Cardiac muscle cell (in vitro differentiated cells and primary cell): ENCODE measurements at places on chromosomes 5 and 9. TPM values are rescaled to one million over a fixed set of nuclear protein-coding genes. Genes with fewer than 3 reads are reported as not detected.
A peak's percentile ranks its signal among the peaks of the same experiment; 100 is the strongest.

ASPN gene
- 0.24 TPM in 1 of 2 replicates, not detected in the other for polyA plus RNA-seq

PTGES2 gene
- polyA plus RNA-seq: 206 and 240 TPM in 2 replicates

NELFB gene
- 73.3 and 87.6 TPM in 2 replicates for polyA plus RNA-seq

PITX1 gene
- 0.35 and 0.80 TPM in 2 replicates for polyA plus RNA-seq

EPB41L4A gene
- 14.4 and 15.6 TPM in 2 replicates for polyA plus RNA-seq

DNA sequence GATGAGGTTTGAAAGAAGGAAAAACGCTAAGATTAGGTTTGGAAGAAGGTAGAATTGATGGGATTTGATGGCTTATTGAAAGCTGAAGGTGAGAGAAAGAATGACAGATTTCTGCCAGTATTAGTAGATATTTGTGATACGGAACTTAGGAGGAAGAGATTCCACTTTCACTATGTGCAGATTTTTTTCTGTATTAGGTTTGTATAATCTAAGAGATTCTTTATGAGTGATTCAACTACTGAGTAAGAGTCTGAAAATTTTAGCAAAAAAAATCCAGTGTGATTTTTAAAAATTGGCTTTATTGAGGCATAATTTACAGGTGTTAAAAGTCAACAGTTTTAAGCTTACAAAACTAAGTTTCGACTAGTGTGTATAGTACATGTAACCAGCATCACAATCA is 54.1 kb downstream of the AP3S1 start:
- no peak overlapping the region for H3K4me3 ChIP-seq
- no peaks in the 10 kb centered on the region for H3K27me3 ChIP-seq
- no peak overlapping the region for H3K27ac ChIP-seq
- DNase-seq: no peak
- H3K36me3 ChIP-seq: no peaks in the 10 kb centered on the region
- no peaks in the 10 kb centered on the region for H3K4me1 ChIP-seq

GRCh38 chr5:76422227-76422626 is 19.1 kb downstream of the IQGAP2 start:
- peaks cover 9% of the 10 kb centered on the region for H3K4me1 ChIP-seq
- no peak for DNase-seq
- no peak overlapping the region for H3K4me3 ChIP-seq

- H3K4me3 ChIP-seq: no peak overlapping the region
- H3K27ac ChIP-seq: no peak overlapping the region
- no peaks in the 10 kb centered on the region for H3K27me3 ChIP-seq
- H3K36me3 ChIP-seq: no peaks in the 10 kb centered on the region
Observed at GRCh38 chr5:120239086-120239485, 225.0 kb upstream of the PRR16 start.

GRCh38 chr9:115944166-115944948 is 209.2 kb upstream of the PAPPA start:
- H3K27me3 ChIP-seq: no peaks in the 10 kb centered on the region
- no peak overlapping the region for H3K27ac ChIP-seq
- peaks cover 12% of the 10 kb centered on the region for H3K4me1 ChIP-seq
- no peak overlapping the region for H3K4me3 ChIP-seq
- no peaks in the 10 kb centered on the region for H3K36me3 ChIP-seq

DNA sequence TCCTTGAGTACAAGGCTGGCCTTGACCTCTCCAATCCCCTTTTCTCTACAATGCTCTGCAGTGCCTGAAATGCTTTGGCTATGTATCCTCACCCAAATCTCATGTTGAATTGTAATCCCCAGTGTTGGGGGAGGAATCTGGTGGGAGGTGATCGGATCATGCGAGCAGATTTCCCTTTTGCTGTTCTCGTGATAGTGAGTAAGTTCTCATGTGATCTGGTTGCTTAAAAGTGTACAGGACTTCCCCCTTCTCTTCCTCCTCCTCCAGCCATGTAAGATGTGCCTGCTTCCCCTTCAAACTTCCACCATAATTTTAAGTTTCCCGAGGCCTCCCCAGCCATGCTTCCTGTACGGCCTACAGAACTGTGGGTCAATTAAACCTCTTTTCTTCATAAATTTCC is 28.5 kb upstream of the AKNA start:
- H3K36me3 ChIP-seq: no peaks in the 10 kb centered on the region
- no peak overlapping the region for H3K4me3 ChIP-seq
- peaks cover 26% of the 10 kb centered on the region for H3K4me1 ChIP-seq

DNA sequence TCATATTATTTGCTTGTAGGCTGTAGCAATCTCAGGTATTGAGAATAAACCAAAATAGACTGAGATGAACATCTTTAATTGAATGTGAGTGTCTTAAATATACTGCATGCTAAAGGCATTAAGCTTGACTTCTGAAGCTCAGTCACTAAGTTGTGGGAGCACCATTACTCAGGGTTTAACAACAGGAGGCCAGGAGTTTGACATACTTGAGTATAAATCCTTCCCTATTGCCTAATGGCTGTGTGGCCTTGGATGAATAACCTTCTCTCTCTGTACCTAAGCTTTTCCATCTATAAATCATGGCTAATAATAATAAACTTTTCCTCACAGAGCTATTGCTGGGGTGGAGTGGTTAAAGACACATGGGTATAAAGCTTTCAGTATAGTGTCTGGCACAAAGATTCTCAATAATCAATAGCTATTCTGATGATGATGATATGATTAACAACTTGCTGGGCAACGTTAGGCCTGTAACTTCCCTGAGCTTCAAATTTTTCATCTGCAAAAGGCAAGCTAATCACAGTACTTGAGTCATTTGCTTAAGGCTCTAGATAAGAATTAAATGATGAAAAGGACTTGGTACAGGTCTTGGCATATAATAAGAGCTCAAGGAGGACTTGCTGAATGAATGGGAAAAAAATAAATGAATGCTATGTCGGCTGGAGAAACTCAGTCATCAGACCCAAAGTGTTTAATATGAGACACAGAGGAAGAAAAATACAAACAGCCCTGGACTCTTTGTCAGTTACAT is 174.0 kb upstream of the IL12B start:
- DNase-seq: no peak
- H3K4me3 ChIP-seq: no peak overlapping the region
- no peaks in the 10 kb centered on the region for H3K27me3 ChIP-seq
- H3K36me3 ChIP-seq: no peaks in the 10 kb centered on the region
- H3K4me1 ChIP-seq: peaks cover 40% of the 10 kb centered on the region

DNA sequence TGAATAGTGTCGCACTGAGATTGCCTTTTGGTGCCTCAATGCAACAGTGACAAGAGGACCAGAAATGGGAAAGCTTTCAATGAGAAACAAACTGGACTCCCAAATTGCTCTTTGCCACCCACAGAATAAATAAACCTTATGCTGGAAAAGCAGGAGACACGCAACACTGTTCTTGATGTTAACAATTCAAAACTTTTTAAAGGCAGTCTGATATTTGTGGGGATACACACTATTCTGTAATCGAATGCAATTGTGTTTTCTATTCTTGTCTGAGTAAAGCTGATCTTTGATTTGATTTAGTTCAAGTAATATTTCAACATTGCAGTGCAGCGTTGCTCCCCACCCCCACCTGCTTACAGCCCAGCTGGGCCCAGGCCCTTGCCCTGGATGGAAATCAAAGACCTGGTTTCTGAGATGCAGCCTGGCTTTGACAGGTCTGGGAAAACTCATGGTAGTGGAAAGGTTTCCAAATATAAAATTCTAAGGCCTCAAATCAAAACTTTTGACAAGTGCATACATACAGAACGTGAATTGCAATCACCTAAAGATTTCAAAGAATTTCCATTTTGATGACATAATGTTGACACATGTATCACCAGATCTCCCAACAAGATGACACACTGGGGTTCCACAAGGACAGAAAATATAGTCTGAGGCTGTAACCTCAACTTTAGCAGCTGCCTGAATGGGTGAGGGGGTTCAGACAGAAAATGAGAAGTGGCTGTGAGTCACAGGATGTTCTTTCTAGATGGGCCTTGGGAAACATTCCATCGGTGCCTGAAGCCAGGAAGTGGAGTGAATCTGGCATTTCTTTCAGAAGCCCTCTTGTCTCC is 55.1 kb downstream of the ABCA1 start:
- no peaks in the 10 kb centered on the region for H3K36me3 ChIP-seq
- no peak overlapping the region for H3K4me3 ChIP-seq
- peak overlapping the region; percentile 45 for H3K27ac ChIP-seq
- no peaks in the 10 kb centered on the region for H3K27me3 ChIP-seq
- peaks cover 28% of the 10 kb centered on the region for H3K4me1 ChIP-seq
- DNase-seq: peak; percentile 85

- no peak overlapping the region for H3K27ac ChIP-seq
- peak overlapping the region; percentile 90 for H3K4me3 ChIP-seq
- H3K27me3 ChIP-seq: no peaks in the 10 kb centered on the region
- peaks cover 19% of the 10 kb centered on the region for H3K4me1 ChIP-seq
- no peaks in the 10 kb centered on the region for H3K36me3 ChIP-seq
Observed at GRCh38 chr9:111898331-111899096, 1.9 kb downstream of the UGCG start.

DNA sequence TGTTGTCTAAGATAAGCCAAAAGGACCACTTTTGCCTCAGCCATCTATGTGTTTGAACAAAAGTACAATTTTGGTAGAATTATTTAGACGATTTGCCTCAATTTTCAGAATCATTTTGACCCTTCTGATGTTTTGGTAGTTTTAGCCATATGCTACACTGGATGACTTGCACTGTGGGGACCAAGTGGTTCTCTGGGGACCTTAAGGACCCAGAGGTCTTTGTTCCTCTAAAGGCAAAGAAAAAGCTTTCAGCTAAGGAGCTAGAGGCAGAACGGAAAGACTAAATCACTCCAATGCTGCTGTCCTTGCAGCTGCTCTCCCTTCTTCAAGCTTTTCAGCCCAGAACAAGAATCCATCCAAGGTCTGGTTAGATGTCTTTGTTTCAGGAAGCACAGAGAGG is 51.0 kb upstream of the APC start:
- no peak for DNase-seq
- no peak overlapping the region for H3K4me3 ChIP-seq
- peaks cover 6% of the 10 kb centered on the region for H3K4me1 ChIP-seq
- no peaks in the 10 kb centered on the region for H3K27me3 ChIP-seq
- no peak overlapping the region for H3K27ac ChIP-seq
